Lung (tissue), 17 donors: ENCODE measurements at places on chromosomes 11 and 22. TPM values are rescaled to one million over a fixed set of nuclear protein-coding genes. Genes with fewer than 3 reads are reported as not detected.

DNA sequence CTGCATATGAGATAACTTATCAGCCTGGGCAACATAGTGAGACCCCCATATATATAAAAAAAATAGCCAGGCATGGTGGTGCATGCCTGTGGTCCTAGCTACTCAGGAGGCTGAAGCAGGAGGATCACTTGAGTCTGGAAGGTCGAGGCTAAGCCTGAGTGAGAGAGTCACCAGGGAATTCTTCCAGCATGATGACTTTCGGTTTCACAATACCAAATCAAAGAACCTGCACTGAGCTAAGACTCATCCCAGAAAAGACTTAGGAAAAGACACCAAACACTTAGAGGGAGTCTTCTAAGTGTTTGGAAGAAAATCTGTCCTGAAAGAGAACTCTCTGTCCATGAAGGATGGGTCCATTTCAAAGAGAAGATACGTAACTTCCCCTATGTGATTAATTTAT, 12.7 kb downstream of the STK33 start:
- no peak for DNase-seq

DNA sequence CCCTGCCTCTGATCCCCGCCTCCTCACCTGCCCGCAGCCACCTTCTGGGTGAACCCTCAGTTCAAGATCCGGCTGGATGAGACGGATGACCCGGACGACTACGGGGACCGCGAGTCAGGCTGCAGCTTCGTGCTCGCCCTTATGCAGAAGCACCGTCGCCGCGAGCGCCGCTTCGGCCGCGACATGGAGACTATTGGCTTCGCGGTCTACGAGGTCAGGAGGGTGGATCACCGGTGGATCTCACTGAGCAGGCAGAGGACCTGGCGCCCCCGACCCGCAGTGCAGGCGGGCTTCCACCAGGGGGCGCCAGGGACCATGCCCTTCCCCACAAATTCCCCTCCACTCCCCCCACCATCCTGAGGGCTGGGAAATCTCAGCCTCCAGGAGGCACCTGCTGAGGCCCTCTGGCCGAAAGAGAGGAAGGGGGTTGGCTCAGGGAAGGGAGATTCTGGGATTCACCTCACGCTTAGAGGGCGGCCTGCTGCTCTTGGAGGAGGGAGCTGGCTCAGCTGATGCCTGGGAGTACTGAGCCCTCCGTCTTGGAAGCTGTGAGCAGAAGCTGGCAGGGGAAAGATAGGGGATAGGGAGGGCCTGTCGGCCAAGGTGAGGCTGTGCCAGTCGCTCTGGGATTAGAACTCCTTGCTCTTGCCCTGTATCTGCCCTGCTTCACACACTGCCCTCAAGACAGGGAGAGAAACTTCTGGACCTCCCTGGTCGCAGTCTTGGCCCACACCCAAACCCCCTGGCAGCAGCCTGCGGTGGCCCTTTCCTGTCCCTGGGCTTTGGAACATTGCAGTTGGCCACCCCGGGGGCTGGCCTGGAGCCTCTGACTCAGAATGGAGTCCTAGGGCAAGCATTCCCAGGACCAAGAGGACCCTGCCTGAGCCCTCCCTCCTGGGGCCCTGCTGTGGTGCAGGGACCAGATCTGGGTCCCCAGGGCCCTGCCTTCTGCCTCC, 23.2 kb downstream of the CAPN1 start:
- no peak for DNase-seq

DNA sequence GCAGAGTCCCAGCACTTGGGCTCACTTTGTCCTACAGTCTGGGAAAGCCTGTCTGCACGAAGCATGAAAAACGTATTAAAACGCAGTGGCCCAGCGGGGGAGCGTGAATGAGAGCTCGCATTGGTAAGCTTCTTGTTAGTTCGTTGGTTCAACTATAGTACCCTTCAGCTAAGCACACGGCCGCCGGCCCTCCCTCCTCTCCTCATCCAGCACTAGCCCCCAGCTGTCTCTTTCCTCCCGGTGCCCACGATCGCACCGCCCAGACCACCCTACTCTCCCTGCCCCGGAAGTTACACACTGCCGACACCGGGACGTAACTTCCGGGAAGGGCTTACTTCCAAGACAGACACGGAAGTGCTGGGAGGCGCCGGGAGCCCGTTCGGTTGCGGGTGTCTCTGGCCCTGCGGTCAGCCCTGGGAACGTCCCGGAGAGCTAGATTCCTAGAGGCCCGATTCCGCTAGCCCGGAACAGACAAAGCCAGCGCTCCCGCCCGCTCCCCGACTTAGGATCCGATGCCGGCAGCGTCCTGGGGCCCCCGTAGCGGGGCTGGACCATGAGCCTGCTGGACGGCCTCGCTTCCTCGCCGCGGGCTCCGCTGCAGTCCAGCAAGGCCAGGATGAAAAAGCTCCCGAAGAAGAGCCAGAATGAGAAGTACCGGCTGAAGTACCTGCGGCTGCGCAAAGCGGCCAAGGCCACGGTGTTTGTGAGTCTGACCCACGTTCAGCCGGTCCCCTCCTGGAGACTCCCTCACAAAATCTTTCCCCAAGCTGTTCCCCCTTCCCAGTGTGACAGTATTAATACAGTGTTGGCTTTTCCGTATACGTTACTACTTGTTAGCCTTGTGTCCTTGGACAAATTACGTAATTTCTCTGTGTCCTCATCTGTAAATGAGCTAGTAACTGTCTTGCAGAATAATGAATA, at the start of gene TBRG1:
TSS of gene TBRG1 (plus strand) at position 334 of the 921 bp plus-strand sequence. CDS start at position 554, 220 bp downstream.
- DNase-seq = peak; percentile 98

DNA sequence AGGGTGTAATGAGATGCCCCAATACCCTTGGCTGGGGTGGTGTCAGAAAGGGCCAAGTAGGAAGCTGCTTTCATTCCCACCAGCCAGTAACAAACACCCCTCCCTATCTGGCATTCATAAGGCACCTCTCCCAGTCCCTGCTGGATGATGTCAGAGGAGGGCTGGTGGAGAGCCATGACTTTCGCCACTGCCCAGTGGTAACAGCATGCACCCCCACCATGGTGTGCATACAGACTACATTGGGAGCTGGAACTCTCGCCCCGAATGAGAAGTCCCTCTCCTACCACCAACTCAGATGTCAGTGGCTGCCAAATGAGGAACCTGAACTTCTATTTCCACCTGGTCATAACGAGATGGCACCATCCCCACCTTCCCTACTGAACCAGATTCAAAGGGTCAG, 73.3 kb downstream of the SGSM3 start:
- DNase-seq = no peak

DNA sequence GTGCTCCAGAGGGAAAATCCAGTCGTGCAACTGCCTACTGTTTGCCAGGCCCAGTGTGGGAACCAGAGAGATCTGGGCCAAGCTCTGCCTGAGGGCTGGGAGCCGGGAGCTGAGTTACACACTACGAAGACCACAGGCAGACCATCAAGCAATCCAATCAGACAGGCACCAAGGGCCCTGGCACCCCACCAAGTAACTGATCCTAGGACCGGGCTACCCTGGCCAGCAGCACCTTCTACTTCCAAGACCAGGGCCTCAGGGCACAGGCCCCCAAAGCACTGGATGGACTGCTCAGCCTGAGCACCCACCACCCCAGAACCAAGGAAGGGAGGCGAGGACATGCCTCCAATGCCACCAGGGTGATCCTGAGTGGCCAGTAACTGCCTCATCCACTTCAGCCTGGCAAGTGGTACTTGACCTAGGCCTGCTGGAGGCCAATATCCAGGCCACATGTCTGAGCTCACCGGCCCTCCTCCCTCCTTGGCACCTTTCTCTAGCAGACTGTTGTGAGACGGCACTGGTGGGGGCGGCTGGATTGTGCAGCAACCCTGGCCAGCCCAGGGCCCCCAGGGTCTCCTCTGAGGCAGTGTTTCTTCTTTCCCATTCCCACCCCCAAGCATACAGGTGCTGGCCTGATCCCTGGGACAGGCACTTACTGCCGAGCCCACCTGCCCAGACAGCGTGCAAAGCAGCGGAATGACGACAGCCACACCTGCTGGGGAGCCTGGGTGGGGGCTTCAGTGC, 20.7 kb upstream of the ARFGAP3 start:
- no peak for DNase-seq

DNA sequence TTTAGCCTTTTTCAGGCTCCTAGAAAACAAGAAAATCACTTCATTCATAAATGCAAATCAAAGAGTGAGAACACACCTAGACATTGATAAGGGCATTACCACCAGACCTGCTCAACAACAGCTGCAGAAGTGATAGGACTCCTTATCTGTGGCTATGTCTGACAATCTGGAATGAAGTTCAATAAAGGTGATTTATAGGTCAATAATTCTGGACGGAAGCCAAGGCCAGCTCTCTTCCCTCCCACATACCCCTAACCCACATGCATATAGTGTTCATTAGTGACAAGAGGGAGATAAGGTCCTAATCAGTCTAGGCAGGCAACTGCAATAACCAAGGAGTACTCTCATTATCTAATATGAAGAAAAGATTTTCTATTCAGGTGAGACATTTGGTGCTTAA, 111.3 kb downstream of the ETS1 start:
- DNase-seq = no peak

DNA sequence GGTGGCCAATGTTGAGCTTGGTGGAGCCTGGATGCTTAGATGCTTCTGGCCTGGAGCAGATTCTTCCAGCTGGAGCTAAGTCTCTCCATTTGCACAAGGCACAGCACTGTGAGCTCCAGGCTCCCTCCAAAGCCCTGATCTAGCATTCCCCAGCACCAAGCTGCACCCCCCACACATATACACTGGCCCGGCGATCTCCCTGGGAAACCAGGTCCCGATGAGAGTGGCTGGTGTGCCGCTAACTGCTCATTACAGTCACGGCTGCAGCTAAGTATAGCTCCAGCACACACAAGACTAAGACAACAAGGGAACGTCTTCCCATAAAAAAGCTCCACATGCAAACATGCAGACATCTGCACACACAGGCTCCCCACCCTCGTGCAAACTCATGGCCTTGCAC, 17.6 kb downstream of the KCNC1 start:
- no peak for DNase-seq

DNA sequence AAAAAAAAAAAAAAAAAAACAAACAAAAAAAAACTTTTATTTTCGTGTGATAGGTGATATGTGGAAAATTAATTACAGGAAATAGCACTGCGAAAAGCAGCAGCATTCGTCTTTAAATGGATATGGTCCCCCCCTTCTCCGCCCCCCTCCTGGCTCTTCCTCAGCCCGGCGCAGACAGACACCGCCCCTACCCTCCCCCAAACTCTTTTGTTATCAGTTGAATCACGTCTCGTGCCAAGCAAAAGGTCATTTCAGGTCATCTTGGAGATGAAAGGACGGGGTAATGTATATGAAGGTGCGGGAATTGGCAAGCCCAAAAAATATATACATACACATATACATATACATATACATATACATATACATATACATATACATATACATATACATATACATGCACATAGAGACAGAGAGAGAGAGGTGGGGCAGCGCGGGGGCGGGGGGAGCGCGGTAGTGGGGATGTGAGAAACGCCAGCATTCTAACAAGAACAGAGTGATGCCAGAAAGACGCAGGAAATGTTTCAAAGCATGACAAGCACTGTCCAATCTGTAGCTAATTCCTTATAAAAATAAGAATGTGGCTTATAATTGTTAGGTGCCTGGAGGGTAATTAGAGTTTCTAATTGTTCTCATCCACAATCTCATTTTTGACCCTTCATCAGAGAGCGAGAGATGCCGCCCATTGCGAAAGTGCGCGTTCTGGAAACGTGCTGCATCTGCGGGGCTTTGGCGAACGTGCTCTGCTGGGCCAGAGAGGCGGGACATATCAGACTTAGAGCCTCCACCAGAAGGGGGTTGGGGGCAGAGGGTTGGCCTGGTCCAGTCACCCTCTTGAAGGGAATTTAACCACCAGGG, 214.5 kb upstream of the UBASH3B start:
- peak; percentile 85 for DNase-seq

GRCh38 chr11:131327421-131327820, 43.0 kb upstream of the NTM start:
- DNase-seq = no peak

- no peak for DNase-seq
These were observed 28.8 kb downstream of the SWAP70 start for GRCh38 chr11:9692691-9693090.

- no peak for DNase-seq
These were observed 11.8 kb downstream of the USP35 start for GRCh38 chr11:78200553-78200952.

DNA sequence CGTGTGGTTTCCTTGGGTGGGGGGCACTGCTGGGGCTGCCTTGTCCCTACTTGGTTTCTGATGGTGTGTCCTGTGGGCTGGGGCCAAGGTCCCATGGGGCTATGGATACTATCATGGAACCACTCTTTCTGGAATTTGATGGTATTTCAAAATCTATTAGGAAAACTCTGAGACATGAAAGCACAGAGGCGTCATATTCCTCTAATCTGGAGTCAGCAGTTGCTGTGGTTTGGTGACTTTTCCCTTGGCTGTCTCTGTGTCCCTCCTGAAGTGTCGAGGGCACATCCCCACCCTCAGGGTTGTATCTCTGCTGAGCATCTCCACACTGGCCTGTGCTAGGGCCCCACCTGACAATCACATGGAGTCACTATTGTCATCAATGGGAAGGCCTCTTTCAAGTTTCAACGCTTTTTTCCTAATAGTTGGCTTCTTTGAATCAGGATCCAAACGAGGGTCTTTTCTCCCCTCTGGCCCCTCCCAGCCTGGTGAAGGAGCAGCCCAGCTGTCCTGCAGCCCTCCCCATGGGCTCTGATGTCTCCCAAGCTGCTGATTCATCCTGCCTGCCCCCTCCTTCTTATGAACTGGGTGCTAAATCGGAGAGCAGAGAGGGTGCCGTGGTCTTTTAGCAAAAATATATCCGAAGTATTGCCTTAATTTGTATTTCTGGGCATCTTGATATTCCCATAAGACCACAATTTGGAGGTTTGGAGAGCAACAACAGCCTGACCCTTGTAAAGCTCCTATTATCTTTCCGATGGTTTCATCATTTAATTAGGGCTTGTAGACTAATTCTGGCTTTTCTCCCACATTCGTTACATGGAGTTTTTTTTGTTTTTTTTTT, 38.5 kb downstream of the MED15 start:
- no peak for DNase-seq

GRCh38 chr11:118896921-118897591, 13.4 kb downstream of the CXCR5 start:
- DNase-seq = no peak

- DNase-seq = no peak
These were observed 429.5 kb downstream of the BUD13 start for GRCh38 chr11:116343270-116343669.

The TRIM34 gene
- total RNA-seq = 10.9 TPM

The PRCP gene
- 126 TPM for total RNA-seq

The H19 gene
- 1,932 TPM for total RNA-seq

The DLG2 gene
- 24.1 TPM for total RNA-seq

The OTOG gene
- total RNA-seq = not detected

The JAML gene
- total RNA-seq = 29.3 TPM

The UPK3A gene
- total RNA-seq = not detected

The SLN gene
- total RNA-seq = not detected
